Jurkat, Clone E6-1 (cell line): ENCODE measurements at places on chromosomes 11 and 22.

GRCh38 chr11:57896361-57897145 is 127.1 kb upstream of the OR9Q1 start:
- no peak for DNase-seq

- no peak for DNase-seq
Observed at GRCh38 chr11:75667831-75668450, 897 bp downstream of the MAP6 start.

DNA sequence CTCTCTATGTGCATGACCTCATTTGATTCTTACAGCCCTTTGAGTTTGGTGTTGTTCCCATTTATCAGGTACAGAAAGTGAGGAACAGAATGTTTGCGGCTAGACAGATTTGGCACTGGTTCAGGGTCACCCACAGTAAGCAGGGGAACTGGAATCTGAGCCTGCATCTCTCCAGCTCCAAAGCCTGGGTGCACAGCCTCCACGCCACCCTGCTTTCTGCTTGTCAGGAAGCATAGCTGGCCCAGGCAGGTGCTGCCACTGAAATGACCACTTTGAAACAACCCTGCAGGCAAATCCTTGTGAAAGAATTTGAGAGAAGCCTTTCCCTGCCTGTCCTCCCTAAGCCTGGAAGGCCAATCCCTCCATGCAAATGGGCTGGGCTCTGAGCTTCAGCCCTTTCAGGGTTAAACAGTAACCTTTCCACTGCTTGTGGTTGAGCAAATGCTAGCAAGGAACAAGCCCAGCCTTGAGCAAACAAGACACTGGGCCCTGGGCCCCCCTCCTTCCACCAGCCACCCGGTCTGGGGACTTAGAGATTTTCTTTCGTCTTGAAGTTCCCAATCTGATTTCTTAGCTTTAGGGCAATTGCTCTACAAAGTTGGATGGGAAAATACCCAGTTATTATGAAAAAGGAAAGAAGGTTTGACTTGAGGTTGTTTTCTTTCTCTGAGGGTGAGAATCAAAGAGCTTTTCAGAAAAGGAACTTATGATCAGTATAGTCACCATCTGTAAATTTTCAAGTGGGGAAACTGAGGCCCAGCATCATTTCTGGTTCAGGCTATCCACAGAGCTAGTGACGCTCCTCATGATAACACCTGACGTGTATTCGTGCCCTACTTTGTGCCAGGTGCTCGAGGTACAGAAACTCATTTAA is 19.4 kb downstream of the EHF start:
- no peak for DNase-seq

DNA sequence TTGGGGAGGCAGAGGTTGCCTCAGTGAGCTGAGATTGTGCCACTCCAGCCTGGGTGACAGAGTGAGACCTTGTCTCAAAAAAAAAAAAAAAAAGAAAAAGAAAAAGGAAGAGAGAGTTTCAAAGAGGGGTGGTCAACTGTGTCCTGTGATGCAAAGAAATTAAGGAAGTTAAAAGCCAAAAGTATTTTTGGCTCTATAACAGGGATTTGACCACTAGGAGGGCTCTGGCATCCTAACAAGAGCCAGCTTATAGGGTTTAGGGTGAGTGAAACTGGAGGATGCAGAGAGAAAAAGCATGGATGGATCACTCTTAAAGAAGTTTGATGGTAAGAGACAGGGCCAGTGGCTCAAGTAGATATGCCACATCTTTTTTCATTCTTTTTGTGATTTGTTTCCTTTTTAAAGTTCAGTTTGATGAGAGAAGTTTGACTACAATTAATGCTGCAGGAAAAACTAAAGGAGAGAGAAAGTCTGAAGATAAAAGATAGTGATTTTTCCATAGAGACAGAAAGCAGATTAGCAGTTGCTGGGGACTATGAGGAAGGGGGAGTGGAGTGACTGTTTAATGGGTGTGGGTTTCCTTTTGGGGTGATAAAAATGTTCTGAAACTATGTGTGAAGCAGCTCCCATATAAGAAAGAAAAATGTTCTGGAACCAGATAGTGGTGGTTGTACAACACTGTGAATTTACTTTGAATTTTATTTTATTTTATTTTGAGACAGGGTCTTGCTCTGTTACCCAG is 11.1 kb upstream of the MICAL2 start:
- DNase-seq = no peak
